ENCODE measurements at places on chromosomes 4 and X.

DNA sequence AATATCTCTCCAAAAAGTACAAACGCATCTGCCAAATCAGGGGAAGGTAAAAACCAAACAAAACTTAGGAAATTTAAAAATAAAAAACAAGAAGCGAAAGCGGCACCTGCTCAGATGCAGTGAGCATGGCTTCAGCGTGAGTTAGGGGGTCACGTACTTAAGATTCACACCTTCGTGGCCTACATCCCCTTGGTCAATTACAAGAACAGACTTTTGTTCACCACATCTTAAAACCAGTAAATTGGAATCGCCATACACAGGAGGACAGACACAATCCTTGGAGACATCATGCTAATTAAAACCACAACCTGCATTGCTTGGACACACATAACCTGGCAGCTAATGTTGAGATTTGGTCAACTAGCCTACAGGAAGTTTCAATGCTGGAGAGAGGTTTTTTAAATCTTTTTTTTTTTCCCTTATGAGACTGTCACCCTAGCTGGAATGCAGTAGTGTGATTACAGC lies 12.5 kb upstream of the SEL1L3 start:
- no peak for DNase-seq

DNA sequence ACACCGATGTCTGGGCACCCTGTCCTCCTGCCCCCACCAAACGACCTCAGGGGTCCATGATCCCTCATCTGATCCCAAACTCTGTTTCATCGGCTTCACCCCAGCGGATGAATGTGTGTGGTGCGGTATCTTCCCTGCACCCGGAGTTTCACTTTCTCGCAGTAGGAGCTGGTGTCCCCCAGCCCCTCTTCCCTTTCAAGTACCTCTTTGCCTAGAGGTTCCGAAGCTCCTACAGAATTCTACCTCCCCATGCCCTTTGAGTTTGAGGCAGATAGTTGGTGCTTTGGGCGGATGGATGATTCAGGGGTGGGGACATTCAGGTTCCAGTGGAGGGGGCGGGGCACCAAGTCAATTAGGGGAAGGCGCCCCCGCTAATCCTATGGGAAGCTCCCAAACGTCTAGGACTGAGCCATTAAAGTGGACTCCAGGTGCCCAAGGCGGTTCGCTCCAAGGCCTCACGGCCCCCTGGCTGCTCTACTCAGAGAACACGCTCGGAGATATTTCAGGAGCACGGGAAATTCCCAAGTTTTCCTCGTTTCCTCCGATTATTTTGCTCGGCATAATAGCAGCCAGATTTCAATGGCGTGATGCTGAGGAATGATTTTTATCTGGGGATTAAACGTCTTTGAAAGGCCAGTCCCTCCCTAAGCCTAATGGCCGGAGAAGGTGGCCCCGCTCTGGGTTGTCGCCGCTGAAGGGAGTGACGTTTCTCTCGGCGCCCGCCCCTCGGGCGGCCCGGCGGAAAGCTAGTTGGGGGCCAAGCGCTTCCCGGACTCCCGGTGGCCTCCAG lies 1.3 kb downstream of the MSX1 start:
- DNase-seq, result no peak

GRCh38 chr4:61296144-61296543 lies 96.0 kb downstream of the ADGRL3 start:
- DNase-seq, result no peak

GRCh38 chr4:76585897-76586360 lies 150.9 kb downstream of the SHROOM3 start:
- DNase-seq, result no peak

GRCh38 chr4:38983291-38983690 lies 48.9 kb downstream of the TMEM156 start:
- DNase-seq, result no peak

DNA sequence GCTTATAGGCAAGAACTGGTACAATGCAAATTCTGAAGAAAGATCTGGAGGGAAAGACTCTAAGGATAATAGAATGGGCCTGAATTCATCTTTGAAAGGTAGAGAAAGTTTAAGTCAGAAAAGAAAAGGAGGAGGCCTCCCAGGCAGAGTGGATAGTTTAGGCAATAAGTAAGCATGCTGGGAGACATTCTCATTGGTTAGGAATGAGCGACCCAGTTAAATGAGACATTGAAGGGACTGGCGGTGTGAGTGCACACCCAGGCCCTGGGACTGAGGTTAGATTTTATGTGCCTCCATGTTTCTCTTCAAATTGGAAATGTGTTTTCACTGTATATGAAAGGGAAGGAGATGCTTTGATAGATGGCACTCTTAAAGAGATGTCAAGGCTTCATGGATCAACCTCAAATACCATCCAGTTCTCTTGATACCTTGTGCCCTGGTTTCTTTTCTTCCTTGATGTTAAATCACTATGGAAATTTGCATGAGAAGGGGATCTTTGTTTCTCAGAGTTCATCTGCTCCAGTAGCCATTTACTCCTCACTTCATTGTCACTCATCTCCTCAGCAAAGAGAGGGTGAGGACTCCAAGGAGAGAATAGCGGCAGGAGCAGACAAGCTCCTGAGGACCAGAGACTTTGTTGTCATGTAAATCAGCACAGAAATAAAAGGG lies 584.2 kb upstream of the INTU start:
- DNase-seq, result no peak

DNA sequence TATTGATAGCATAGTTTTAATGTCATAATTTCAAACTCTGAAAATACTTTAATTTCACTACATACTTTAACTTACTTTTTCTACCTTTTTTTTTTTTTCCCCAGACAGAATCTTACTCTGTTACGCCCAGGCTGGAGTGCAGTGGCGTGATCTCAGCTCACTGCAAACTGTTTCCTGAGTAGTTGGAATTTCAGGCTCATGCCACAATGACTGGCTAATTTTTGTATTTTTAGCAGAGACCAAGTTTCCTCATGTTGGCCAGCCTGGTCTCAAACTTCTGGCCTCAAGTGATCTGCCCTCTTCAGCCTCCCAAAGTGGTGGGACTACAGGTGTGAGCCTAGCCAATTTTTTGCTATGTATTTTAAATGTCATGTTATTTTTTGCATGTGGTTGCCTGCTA lies 741.6 kb downstream of the TRAM1L1 start:
- no peak for DNase-seq

DNA sequence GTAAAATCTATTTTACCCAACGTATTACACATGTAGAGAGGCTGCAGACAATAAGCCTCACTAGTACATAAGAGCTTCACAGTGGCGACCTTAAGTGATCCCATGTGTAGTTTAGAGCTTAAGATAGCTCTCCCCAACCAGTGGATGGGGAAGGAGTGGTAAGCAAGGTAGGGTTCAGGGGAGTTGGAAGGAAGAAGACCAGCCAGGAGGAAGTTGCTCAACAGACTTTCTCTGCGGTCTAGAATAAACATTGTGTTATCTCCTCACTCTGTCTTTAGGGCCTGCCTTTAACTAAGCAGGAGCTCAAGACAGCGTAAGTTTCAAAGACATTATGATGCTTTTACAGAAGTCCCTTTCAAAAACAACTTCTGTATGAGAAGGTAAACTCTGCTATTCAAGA lies 16.8 kb downstream of the MEPE start:
- no peak for DNase-seq

- DNase-seq, result no peak
Measured at GRCh38 chr4:180560896-180561295, 1682.3 kb upstream of the TENM3 start.

GRCh38 chr4:46999566-46999965 lies 6.2 kb upstream of the GABRA4 start:
- DNase-seq, result no peak

GRCh38 chrX:24259544-24260240 lies 54.2 kb downstream of the SUPT20HL2 start:
- DNase-seq, result no peak

- DNase-seq, result no peak
Measured at GRCh38 chr4:143212566-143212965, 27.8 kb downstream of the USP38 start.

DNA sequence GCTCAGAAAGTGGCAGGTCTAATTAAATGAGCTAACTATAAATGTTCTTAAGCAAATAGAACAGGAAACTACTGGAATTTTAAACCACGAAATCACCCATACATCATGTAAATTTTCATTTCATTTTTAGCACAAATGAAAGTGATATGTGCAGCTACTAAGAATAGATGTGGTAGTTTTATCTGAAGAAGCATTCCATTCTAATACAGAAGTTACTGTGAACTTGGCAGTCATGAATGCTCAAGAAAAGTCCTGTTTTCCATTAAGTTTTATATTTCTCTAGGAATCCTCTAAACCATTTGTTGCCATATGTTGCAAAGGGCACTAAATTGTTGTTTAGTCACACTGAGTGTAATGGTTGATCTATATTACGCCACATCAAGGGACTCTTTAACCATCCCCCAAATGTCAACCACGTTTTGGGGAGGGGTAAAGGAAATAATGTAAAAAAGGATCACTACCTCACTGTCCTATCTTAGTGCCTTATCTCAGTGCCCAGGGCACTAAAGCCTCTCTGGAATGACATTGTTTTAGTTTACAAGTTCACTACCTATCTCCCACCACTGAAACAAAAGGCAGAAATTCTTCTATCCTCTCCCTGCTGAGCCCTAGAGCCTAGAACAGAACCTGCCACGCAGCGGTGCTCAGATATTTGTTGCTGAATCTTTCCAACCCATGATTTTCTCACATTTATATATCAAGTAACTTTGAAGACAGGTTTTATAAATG lies 118.0 kb downstream of the SHISA3 start:
- DNase-seq, result no peak

DNA sequence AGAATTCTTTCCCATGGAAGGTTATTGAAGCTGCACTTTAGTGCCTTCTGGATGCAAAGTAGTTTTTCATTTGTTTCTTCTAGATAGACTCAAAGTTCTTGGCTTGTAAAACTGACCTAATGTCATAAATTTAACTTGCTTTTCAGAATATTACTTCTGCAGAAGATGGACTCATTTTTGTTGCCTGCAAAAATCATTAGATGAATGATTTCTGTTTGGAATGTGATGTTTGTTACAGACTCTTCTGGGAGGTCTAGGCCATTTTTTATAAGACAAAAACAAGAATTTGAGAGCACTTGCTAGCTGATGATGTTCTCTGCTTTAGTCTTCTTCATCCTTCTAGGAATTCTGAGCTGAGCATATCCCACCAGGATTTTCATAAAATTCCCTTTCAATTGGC lies 308.6 kb upstream of the GIMD1 start:
- DNase-seq, result no peak

GRCh38 chrX:79036157-79036880 lies 91.1 kb downstream of the P2RY10 start:
- no peak for DNase-seq

DNA sequence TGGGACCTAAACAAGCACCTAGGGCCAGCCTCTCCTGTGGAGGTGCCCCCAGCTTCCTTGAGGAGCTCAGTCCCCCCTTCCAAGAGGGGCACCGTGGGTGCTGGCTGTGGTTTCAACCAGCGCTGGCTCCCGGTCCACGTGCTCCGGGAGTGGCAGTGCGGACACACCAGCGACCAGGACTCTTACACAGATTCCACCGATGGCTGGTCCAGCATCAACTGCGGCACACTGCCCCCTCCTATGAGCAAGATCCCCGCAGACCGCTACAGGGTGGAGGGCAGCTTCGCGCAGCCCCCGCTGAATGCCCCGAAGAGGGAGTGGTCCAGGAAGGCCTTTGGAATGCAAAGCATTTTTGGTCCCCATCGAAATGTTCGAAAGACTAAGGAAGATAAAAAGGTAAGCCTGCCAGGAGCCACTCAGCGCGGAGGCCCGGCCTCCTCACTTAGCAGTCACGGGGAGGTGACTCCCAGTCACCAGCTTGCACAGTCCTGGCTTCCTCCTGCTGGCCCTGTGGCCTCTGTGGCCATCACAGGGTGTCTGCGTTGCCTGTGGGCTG lies 24.9 kb downstream of the RGS12 start:
- DNase-seq, result no peak

GRCh38 chr4:129862461-129862860 lies 766.5 kb downstream of the C4orf33 start:
- no peak for DNase-seq

DNA sequence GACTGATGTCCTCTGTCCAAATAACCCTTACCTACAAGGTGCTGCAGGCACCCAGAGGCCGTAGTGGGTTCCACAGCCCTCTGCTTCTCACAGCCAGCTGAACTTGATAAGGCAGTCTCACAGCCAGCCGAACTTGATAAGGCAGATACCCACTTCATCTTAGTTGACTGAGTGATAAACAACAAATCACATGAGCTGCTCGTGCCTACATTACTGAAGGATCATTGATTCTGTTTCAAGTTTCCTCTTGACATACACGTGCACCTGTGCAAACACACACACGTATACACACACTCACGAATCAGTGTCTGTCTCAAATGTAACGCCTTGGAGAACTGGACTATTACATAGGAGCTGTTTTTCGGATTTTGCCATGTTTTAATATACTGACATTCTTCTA lies 276.3 kb downstream of the DCTD start:
- no peak for DNase-seq

DNA sequence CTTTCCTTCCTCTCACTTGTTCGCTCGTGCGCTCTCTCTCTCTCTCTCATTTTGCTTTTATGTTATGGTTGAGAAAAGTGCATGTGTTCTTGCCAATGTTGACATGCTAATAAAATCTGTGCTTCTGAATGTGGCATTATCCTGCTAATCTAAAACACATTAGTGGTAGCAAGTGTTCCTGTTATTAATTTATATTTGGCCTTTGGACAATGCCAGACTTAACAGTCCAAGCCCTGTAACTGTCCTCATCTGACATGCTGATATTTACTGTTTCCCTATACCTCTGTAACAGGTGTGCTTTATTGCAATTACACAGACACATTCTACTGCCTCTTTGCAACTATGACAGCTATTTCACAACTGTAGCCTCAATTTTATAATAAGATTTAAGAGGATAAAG lies 2.7 kb downstream of the PPARGC1A start:
- no peak for DNase-seq

DNA sequence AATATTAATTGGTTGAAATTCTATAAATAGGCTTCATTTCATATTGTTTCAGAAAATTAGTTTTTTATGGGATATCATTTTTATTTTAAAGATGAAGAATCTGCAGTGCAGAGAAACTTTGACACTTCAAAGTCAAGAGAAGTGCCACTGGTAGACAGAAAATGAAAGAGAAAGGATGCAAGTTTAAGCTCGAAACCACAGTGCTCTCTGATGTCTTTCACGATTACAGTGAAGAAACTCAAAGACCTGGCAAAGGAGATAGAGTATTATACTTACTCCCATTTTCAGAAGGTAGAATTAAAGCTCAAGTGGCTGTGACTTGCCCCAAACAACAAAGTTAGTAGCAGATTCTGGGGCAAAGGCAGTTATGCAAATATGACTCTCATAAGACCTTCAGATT lies 745.4 kb downstream of the TECRL start:
- DNase-seq, result no peak

DNA sequence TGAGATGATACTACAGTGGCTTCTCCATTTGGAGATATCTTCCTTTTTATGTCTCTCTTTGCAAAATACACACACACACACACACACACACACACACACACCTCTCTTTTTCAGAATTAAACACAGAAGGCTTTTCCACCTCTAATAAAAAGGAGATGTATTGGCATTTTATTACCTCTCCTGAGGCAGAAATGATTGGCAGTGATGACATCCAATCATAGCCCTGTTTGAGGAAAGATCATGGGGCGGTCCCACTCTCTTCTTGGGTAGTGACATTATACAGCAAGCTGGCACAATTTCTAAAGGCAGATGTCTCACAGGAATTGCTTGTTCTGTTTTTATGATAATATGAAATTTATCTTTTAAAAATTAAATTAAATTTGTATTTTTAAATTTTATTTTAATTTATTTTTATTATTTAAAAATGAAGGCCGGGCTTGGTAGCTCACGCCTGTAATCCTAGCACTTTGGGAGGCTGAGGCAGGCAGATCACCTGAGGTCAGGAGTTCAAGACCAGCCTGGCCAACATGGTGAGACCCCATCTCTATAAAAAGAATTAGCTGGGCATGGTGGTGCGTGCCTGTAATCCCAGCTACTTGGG lies 15.6 kb downstream of the CHRNA9 start:
- DNase-seq, result no peak

GRCh38 chrX:12554206-12554605 lies 237.0 kb upstream of the PRPS2 start:
- no peak for DNase-seq

All from stimulated activated CD8-positive, alpha-beta memory T cell treated with anti-CD3 and anti-CD28 coated beads, Interleukin-15, amount 100 ng/mL, for 24 hours (primary cell).